Right hindlimb (tissue), 1 donor: ENCODE measurements at places on chromosomes 13 and 19.

DNA sequence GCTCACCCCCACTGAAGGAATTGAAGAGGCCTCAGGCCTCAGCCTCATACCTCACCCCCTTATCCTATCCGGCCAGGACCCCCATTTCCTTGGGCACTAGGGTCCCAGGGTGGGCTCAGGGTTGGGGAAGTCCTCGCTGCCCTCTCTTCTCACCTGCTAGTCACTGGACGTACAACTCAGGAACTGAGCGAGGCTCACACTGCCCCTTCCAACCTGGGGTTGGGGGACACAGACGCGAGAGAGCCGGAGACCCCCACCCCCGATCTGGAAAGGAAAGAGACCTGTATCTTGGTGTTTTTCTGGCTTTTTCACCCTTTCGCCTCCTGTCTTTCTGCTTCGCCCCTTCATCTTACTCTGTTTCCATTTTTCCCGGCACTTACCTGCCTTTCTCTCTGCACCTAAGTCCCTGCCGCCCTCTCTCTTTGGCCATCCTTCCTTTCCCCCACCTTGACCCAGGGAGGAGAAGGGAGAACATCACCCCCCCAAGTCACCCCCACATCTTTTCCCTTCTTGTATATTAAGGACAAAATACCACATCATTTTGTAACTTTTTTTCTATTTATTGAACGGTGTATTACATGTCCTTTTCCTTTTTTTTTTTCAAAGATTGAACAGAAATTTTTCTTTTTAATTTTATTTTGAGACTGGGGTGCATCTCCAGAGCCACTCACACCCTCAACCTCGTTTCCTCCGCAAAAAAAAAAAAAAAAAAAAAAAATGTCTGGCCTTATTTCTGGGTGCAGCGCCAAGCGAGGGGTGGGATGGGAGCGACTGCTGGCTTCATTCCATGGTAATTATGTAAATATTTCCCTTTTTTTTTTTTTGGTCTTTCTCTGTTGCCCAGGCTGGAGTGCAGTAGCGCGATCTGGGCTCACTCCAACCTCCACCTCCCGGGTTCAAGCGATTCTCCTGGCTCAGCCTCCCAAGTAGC, 36.6 kb downstream of the ZSWIM4 start:
- DNase-seq = no peak

DNA sequence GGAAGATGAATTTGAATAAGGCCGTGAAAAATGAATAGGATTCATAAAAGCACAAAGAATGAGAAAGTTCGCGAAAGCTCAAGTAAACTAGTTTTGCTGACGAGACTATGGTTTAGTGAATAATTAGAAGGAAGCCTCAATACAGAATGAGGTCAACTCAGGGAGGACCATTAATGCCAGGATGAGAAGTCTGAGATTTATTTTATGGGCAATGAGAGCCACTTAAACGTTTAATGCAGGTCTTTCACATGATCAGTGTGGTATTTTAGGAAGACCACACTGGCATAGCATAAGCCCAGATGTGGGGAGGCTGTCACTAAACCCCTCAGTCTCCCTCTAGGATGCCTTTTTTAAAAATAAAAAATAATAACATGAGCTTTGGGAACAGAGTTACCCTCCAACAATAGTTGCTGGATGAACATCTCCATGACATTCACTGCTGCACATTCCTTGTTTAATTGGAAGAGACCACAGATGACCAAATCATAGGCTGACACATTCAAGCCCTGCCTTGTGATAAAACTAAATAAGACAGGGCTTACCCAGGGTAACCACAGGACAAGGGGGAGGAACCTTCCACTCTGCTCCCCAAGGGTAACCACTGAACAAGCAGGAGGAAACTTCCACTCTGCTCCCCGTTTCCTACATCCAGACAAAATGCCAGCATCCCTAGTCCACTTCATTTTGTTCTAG, 43.6 kb upstream of the LSM14A start:
- DNase-seq = no peak

GRCh38 chr13:94030415-94031119, 448.9 kb downstream of the DCT start:
- no peak for DNase-seq

GRCh38 chr13:100944791-100945345, 270.3 kb upstream of the TMTC4 start:
- DNase-seq = no peak

- no peak for DNase-seq
Measured at GRCh38 chr13:109645831-109646230, 140.6 kb downstream of the IRS2 start.

- DNase-seq = peak; percentile 82
Measured at GRCh38 chr19:29843180-29844051, 31.6 kb downstream of the CCNE1 start.

- DNase-seq = no peak
Measured at GRCh38 chr13:21071015-21071414, 9.6 kb upstream of the LATS2 start.

DNA sequence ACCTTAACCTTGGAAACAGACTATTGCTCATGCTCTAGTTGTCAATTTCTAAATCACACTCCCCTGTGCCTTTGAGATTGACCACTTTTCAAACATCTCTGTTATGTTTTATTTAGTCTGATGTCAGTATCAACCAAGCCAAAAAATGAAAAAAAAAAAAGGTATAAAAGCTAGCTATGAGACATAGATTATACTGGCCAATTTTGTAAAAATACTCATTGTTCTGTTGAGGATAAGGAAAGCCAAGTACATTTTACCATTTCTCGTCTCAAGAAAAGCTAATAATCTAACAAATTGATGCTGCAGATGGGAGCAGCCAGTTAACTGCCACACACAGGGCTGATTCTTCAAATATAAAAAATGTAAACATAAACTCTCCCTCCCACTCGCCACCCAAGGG, 572.6 kb upstream of the KLF12 start:
- DNase-seq = no peak

DNA sequence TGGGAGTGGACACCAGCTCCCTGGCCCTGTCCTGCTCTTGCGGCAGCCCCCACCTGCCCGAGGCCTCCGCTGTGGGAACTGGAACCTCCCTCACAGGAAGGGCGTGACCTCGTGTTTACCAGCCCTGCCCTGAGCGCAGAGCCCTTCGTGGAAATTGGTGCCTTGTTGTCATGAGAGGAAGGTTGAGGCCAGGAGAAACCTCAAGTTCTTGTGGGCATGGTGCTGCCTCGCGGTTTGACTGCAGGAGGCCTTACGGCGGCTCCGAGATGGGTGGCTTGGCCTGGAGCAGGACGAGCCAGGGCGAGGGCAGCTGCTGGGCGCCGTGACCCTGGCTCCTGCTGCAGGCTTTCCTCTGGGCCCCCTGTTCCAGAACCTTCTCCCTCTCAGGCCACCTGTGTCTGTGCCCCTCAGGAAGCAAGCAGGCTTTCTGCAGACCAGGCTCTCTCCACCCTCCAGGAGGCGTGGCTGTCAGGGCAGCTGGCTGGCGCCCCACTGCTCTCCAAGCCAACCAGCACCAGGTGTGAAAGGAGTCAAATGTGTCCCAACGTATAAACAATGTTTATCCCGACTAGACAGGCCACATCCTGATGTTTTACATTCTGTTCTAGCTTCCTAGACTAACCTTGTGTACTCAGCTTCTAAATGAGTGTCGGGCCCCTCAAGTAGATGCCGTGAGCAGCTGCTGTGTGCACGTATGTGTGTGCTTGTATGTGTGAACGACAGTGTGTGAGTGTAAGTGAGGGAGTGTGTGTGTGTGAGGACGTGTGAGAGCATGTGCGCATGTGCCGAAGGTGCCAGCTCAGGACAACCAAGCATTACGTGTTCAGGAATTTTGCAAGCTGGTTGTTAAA, 10.4 kb upstream of the RASA3 start:
- peak; percentile 58 for DNase-seq

GRCh38 chr13:46994492-46994891, 97.6 kb upstream of the HTR2A start:
- DNase-seq = no peak

DNA sequence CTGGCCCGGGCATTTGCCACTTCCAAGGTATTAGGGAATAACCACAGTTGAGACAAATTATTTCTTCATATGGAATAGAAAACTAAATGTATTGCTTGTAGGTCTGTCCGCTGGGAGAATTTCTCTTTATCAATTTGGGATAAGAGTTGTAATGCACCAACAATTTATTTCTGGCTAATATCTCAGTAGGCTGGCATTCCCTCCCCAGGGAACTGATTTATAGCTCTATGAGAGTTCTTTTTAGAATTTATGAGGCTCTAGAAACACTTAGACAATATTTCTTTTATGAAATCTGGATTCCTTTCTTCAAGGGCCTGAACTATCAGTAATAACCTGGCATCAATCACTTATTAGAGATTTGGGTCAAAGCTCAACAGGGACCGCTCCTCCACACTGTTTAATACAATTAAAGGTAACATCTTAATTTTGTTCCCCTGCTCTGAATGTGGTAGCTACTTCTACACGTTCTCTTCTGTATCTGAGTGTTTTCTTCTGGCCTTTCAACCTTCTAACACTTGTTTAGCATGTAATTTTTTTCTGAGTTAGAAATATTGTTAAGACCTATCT, 857.4 kb upstream of the PRR20A start:
- no peak for DNase-seq

DNA sequence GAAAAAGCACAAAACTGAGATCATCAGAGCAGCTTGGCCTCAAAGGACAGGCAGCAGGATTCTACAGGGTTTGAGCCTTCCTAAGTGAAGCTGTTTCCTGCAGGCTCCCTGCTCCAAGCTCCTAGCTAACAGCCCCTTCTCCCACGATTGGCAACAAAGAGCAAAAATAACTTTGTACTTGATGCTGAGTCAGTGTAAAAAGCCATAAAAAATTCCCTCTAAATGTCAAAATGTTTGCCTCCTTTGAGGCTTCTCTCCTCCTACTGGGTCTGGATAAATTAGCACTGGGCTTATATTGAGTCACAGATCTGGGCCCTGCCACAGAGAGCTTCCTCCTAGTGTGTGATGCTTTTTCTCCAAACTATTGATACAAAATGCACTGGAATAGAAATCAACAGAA, 153.3 kb downstream of the TNFRSF19 start:
- no peak for DNase-seq

DNA sequence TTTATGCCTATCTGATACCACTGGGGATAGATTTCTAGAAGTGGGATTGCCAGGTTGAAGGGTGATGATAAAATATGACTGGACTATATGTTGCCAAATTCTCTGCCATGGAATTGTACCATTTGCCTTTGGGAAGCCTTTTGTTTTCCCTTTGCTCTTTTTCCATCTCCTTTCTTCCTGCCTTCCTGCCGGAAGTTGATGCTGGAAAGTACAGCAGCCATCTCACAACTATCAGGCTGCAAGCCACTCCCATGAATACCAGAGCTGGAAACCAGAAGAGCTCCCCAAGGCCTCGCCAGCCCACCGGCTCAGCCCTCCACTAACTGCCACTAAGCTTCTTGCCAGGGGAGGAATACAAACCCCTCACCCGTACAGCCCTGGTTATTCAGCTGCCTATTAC, 29.7 kb downstream of the ZIC5 start:
- DNase-seq = no peak

DNA sequence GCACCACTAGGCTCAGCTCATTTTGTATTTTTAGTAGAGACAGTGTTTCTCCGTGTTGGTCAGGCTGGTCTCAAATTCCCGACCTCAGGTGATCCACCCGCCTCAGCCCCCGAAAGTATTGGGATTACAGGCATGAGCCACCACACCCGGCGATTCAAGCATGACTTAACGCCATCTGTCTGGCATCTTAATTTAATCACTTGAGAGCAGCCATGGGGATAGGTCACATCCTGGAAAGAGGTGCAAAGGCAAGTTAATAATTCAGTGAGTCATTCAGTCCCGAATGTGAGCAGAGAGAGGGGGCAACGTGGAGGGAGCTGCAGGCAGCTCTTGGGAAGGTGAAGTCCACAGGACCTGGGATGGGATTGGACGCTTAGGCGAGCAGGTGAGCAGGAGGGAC, 31.7 kb upstream of the USP29 start:
- no peak for DNase-seq

GRCh38 chr13:47166336-47166735, 269.5 kb upstream of the HTR2A start:
- DNase-seq = no peak

GRCh38 chr19:5515737-5516136, 52.0 kb downstream of the TINCR start:
- DNase-seq = no peak

- no peak for DNase-seq
Measured at GRCh38 chr13:86269511-86269910, 470.3 kb upstream of the SLITRK6 start.

DNA sequence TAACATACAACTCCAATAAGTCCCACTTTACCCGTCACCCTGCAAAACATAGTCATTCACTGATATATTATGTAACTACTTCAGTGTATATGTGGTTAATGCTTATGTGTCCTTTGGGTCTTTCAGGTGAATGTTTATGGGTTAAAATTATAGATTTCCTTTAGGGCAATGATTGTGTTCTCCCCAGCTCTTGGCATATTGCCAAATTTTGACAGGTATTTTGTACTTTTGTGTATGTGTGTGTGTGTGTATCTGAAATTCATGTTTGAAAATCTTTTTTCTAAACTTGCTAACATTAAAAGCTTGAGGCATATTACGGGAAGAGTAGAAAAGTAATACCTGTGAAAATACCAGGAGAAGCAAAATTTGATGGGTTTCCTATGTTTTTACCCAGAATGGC, 8.2 kb downstream of the CDK8 start:
- DNase-seq = no peak
